Activated B cell treated with CpG ODN at 0.5 μM for 24 hours (primary cell): ENCODE measurements at places on chromosomes 13 and 19. TPM values are rescaled to one million over a fixed set of nuclear protein-coding genes. Genes with fewer than 3 reads are reported as not detected.
A peak's percentile ranks its signal among the peaks of the same experiment; 100 is the strongest.

TPP2 gene
- total RNA-seq: 43.7 and 53.1 TPM in 2 replicates

LRCH1 gene
- 44.0 and 46.3 TPM in 2 replicates for total RNA-seq

TBXA2R gene
- 0.39 and 0.47 TPM in 2 replicates for total RNA-seq

DNA sequence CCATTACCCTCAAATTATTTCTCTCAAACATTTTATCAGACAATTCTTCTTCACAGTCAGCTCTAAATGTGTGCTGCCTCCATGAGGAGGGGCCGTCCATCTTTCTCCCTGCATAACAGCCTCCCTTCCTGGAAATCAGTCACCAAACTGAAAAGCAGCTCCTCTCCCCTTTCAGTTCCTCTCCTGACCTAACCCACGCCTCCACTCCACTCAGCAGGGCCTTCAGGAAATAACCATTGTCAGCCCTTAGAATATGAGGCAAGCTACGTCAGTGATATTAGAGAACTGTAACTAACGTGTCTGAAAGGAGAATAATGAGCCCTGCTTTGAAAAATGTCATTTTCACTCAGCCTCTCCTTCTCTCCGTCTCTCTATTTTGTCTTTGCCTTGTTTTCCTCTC is 116.2 kb downstream of the OLFM4 start:
- H3K27me3 ChIP-seq: no peaks in the 10 kb centered on the region
- no peak overlapping the region for H3K27ac ChIP-seq
- H3K4me3 ChIP-seq: no peak overlapping the region
- H3K4me1 ChIP-seq: no peaks in the 10 kb centered on the region

- H3K4me1 ChIP-seq: no peaks in the 10 kb centered on the region
- no peak overlapping the region for H3K27ac ChIP-seq
- no peaks in the 10 kb centered on the region for H3K27me3 ChIP-seq
- no peaks in the 10 kb centered on the region for H3K36me3 ChIP-seq
- no peak overlapping the region for H3K4me3 ChIP-seq
- no peak for DNase-seq
Observed at GRCh38 chr19:31276831-31277230, 72.4 kb downstream of the TSHZ3 start.

DNA sequence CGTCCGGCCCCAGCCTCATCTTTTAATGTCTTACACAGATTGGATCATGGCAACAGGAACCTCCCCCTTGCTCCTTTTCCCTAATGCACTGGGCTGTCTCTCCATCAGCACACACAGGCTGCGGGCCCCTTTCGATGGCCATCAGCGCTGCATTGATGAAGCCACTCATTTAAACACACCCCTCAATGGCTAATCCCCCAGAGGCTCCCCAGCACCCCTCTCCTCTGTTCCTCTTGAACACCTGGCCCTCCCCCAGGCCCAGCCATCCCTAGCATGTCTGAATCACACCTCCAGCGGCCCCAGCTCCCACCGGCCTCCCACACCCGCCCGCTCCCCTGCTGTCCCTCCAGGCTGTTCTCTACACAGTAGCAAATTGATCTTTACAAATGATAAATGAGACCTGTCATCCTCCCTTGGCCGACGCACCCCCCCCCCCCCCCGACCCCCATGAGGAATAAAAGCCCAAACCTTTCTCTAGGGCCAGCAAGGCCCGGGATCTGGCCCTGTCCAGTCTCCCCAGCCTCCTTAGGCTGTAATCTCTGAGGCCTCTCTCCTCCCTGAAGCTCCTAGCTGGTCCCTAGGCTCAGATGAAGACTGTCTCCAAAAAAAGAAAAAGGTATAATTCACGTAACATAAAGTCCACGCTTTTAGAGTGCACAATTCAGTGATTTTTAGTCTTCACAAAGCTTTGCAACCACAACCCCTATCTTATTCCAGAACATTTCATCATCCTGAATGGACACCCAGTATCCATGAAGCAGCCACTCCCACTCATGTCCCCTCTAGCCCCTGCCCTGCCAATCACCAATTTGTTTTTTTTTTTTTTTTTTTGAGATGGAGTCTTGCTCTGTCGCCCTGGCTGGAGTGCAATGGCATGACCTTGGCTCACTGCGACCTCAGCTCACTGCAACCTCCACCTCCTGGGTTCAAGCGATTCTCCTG is 7.4 kb downstream of the RPL28 start:
- no peaks in the 10 kb centered on the region for H3K27me3 ChIP-seq
- H3K27ac ChIP-seq: no peak overlapping the region
- peaks cover 25% of the 10 kb centered on the region for H3K4me1 ChIP-seq
- DNase-seq: no peak
- H3K36me3 ChIP-seq: peaks cover 48% of the 10 kb centered on the region

DNA sequence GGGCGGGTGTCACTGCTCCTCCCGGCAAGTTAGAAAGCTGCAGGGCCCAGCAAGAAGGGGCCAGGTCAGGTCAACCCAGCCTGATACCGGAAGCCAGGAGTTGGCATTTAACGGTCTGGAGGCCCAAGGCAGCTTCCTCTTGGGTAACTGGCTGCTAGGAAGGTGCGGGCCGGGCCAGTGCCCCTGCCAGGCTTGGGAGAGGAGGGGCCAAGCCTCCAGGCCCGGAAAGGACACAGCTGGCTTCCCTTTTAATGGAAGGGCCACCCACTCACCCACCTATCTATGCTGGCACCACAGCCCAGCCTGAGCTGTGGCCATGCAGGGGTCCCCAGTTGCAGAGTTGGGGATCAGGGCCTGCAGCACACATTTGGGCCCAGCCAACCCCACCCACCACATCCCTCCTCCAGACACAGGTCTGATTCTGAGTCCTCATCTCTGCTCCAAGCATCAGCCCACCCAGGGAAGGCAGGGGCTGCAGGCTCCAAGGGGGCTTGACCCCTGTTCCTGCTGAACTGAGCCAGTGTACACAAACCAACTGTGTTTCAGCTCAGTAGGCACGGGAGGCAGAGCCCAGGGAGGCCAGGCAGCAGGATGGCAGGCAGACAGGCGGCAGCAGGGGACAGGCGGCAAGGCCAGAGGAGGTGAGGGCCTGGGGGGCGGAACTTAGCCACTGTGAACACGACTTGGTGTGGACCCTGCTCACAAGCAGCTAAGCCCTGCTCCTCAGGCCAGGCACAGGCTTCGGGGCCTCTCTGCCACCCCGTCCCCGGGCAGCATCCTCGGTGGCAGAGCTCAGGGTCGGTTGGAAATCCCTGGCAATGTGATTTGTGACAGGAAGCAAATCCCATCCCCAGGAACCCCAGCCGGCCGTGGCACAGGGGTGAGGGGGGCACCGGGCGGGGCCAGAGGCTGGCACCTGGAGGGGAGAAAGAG is 40.8 kb downstream of the ZSWIM4 start:
- DNase-seq: no peak
- H3K4me3 ChIP-seq: peak overlapping the region; percentile 66
- H3K4me1 ChIP-seq: peaks cover 67% of the 10 kb centered on the region
- H3K27ac ChIP-seq: peak overlapping the region; percentile 96

DNA sequence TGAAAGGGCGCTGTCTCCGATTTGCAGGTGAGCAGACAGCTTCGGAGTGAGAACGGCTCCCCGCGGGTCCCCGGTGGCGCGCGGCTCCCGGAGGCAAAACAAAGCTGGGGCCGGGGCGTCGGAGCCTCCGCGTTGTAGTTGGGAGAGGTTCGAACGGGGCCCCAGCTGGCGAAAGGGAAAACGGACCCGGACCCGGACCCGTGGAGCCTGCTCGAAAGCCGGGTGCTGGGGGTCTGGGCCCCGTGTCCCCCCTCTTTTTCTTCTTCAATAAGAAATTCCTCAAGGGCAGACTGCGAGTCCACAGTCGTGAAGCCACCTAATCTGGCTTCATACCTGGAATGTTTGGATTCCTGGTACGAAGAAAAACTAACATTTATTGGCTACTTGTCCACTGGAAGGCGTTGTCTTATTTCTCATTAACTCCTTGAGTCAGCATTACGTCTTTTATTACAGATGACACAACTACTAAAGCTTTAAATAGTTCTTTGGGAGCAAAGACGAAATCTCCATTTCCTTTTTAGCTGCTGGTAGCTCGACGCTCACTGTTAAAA is 632 bp upstream of the MTIF3 start:
- H3K4me3 ChIP-seq: peak overlapping the region; percentile 96
- H3K27ac ChIP-seq: peak overlapping the region; percentile 98
- peaks cover 17% of the 10 kb centered on the region for H3K36me3 ChIP-seq
- no peaks in the 10 kb centered on the region for H3K27me3 ChIP-seq

DNA sequence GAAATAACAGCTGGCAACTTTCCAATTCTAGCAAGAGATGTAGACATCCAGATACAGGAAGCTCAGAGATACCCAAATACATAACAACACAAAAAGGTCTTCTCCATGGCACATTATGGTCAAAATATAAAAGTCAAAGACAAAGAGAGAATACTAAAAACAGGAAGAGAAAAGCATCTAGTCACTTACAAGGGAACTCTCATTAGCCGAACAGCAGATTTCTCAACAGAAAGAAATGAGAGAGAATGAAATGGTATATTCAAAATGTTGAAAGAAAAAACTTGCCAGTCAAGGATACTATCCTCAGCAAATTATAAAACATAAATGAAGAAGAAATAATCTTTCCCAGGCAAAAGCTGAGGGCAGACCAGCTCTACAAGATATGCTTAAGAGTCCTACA is 12.4 kb downstream of the ZNF780A start:
- H3K27me3 ChIP-seq: no peaks in the 10 kb centered on the region
- peaks cover 98% of the 10 kb centered on the region for H3K36me3 ChIP-seq
- H3K27ac ChIP-seq: no peak overlapping the region
- no peak for DNase-seq
- no peak overlapping the region for H3K4me3 ChIP-seq
- H3K4me1 ChIP-seq: peaks cover 6% of the 10 kb centered on the region

GRCh38 chr13:113161433-113161832 is 3.0 kb downstream of the PROZ start:
- no peaks in the 10 kb centered on the region for H3K36me3 ChIP-seq
- DNase-seq: no peak
- no peak overlapping the region for H3K4me3 ChIP-seq
- peaks cover 5% of the 10 kb centered on the region for H3K4me1 ChIP-seq
- H3K27me3 ChIP-seq: peaks cover 4% of the 10 kb centered on the region

DNA sequence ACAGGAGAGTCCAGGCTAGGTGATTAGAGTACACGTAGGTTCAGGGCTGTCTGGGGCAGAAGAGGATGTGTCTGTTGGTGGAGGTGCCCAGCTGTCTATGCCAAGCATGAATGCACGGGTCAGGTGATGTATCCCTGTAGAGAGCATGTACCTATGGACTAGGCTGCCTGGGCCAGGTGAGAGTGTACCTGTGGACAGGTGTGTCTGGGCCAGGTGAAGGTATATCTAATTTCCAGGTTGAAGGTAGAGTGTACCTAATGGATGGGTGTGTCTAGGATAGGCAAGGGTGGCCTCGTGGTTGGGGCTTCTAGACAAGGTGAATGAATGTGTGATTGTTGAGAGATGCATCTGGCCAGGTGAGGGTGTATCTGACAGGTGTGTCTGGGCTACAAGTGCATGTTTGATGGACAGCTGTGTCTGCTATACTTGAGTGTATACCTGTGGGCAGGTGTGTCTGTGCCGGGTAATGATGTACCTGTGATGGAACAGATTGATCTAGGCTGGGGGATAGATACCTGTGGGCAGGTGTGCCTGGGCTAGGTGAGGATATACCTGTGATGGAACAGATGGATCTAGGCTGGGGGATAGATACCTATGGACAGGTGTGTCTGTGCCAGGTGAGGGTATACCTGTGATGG is 15.5 kb upstream of the ZNF414 start:
- no peak overlapping the region for H3K4me3 ChIP-seq
- H3K27ac ChIP-seq: no peak overlapping the region
- H3K27me3 ChIP-seq: no peaks in the 10 kb centered on the region
- peaks cover 52% of the 10 kb centered on the region for H3K36me3 ChIP-seq
- DNase-seq: no peak

- no peak overlapping the region for H3K4me3 ChIP-seq
- DNase-seq: no peak
- no peaks in the 10 kb centered on the region for H3K27me3 ChIP-seq
- no peaks in the 10 kb centered on the region for H3K4me1 ChIP-seq
Observed at GRCh38 chr13:85528491-85529217, 270.6 kb downstream of the SLITRK6 start.

DNA sequence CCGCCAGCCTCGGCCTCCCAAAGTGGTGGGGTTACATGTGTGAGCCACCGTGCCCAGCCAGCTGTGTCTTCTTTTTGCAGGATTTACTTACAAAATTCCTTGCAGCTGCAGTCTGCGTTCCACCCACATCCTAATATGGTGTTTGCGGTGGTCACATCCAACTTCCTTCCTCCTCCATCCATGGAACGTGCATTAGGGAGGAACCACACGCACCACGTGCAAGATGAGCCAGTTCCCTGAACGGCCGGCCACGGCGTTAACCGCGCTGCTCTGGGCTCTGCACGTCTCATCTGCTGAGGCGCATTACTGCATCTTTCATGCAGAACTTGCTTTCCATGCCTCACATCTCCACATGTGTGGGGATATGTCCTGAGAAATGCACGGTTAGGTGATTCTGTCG is 13.0 kb upstream of the SIGLEC11 start:
- H3K4me3 ChIP-seq: no peak overlapping the region
- H3K36me3 ChIP-seq: peaks cover 45% of the 10 kb centered on the region
- DNase-seq: no peak
- peaks cover 3% of the 10 kb centered on the region for H3K27me3 ChIP-seq
- no peak overlapping the region for H3K27ac ChIP-seq

DNA sequence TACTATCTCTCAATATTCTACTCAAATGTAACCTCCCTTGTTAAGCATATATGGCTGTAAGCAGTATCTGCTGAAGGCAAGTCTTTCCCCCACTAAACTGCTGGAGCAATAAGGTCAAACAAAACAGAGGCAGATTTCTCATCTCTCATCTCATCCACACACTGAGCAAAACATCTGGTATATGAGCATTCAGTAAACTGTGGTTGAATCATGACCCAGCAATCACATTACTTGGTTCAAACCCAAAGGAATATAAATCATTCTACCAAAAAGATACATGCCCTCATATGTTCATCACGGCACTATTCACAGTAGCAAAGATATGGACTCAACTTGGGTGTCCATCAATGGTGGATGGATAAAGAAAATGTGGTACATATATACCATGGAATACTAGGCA is 344.4 kb downstream of the SUCLA2 start:
- no peak for DNase-seq
- H3K27ac ChIP-seq: no peak overlapping the region
- peaks cover 8% of the 10 kb centered on the region for H3K27me3 ChIP-seq
- no peaks in the 10 kb centered on the region for H3K4me1 ChIP-seq
- H3K36me3 ChIP-seq: no peaks in the 10 kb centered on the region
